ENCODE measurements at places on chromosomes 13 and 19.

GRCh38 chr13:33910255-33910654, 92.3 kb downstream of the RFC3 start:
- no peak for DNase-seq

- no peak for DNase-seq
Measured at GRCh38 chr13:73335944-73336343, 277.1 kb downstream of the KLF5 start.

- no peak for DNase-seq
Measured at GRCh38 chr13:40207001-40207478, 459.4 kb downstream of the FOXO1 start.

GRCh38 chr13:42551611-42552010, 22.3 kb upstream of the TNFSF11 start:
- DNase-seq, result no peak

GRCh38 chr13:47508527-47509228, 492.4 kb downstream of the SUCLA2 start:
- DNase-seq, result no peak

- DNase-seq, result no peak
Measured at GRCh38 chr13:21450936-21451335, 8.2 kb downstream of the ZDHHC20 start.

GRCh38 chr13:83940742-83941141, 58.5 kb upstream of the SLITRK1 start:
- DNase-seq, result no peak

DNA sequence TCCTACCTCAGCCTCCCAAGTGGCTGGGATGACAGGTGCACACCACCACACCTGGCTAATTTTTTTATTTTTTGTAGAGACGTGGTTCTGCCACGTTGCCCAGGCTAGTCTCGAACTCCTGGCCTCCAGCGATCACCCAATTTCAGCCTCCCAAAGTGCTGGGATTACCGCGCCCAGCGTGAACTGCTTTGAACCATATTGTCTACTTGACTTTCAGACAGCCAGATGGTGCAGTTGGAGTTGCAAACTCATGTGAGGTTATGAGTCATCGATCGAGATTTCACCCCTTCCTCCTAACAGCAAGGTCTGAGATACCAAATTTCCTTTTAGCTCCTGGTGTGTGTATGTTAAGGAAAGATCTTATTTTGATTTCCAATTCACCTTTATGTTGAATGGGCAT, 2.7 kb downstream of the SLC27A1 start:
- no peak for DNase-seq

- DNase-seq, result no peak
Measured at GRCh38 chr19:31334849-31335624, 14.2 kb downstream of the TSHZ3 start.

Measured in Jurkat, Clone E6-1 (cell line).